ENCODE measurements at places on chromosomes 2 and 18.

DNA sequence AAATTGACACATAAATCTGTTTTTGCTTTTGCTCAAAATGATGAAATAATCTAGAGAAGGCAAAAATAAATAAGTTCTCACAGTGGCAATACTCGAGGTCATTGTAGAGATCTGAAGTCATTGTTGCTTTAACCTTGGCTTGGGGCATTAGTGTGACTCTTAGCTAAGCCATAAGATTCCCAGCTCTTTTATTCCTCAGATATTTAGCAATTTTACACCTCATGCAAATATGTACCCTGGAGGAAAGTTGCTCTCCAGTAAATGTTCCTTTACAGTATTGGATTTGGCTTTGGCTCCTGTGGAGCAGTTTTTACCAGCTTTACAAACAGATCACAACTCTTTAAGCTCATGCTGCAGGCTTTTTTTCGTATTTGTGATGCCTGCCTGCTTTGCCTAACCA lies 134.2 kb upstream of the NABP1 start:
- DNase-seq: no peak

- DNase-seq: peak; percentile 73
Observed at GRCh38 chr2:161077367-161078210, 82.6 kb upstream of the TANK start.

GRCh38 chr2:154433010-154433409 lies 265.5 kb upstream of the KCNJ3 start:
- DNase-seq: no peak

DNA sequence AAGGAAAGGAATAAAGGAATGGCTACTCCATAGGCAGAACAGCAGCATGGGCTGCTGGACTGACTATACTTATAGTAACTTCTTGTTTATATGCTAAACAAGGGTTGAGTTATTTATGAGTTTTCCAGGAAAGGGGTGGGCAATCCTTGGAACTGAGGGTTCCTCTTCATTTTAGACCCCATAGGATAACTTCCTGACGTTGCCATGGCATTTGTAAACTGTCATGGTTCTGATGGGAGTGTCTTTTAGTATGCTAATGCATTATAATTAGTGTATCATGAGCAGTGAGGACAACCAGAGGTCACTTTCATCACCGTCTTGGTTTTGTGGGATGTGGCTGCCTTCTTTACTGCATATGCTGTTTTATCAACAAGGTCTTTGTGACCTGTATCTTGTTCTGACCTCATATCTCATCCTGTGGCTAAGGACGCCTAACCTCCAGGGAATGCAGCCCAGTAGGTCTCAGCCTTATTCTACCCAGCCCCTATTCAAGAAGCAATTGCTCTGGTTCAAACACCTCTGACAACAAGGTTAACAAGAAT lies 98.6 kb upstream of the CABLES1 start:
- DNase-seq: no peak

All from muscle of back (tissue), 13 donors.